ENCODE measurements at places on chromosomes 1 and 21.

GRCh38 chr1:246152986-246153431 lies 354.1 kb downstream of the SMYD3 start:
- DNase-seq: no peak

GRCh38 chr1:69700770-69701169 lies 133.0 kb downstream of the LRRC7 start:
- no peak for DNase-seq

DNA sequence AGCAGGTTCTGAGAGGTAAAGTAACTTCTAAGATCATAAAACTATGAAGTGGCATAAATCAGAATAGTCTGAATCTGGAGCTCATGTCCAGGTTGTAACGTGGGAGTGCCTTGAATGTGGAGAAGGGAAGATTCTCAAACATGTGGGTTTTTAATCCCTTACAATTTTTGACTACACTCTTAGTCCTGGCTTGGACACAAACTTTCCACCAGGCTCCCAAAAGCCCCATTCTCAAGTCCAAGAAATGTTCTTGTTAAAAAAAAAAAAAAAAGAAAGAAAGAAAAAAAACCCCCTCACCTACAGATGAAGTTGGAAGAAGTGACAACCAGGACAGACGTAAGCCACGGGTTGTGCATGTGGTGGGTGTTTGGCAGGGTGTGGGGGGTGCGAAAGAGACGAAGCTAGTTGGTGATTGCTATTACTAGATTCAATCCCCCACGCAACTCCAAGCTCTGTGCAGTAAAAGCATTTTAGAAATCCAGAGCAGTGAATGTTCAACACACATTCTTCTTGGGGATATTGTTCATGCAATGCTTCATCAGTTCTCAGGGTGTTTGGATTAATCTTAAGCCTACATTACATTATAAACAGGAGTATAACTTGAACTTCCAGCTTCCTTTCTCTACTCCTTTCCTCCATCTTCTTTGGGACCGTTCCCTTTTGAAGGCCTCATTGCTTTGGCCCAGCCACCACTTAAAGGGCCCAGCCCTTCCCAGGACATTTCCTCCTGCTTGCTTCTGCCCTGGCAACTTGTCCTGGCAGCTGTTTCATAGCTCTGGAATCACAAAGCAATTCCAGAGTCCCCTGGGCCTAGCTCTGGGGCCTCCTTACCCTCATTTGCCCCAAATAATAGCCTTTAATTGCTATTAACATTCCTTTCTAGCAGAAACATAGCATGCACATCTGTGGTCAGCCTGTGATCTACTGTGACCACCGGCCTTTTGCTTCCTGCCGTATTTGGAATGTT lies 41.8 kb downstream of the PHC2 start:
- no peak for DNase-seq

DNA sequence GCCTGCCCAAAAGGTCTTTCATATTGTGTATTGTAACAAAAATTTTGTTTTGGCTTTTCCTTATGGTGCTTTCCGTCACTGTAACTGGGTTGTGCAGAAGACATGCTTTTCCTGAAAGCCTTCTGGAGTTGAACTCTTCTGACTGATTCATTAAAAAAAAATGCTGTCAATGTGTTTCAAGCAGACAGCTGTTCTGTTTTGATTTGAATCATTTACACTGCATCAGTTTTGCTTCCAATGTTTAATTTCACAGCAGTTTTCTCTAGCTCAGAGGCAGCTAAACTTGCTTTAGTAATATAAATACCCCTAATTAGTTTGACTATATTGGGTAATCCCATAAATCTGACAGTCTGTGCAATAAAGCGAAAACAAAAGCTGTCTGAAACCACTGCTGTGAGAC lies 7.9 kb downstream of the UTP11 start:
- no peak for DNase-seq

- DNase-seq: no peak
These were observed 108.7 kb upstream of the RNPC3 start for GRCh38 chr1:103416681-103417286.

GRCh38 chr1:44021156-44021555 lies 10.1 kb downstream of the SLC6A9 start:
- DNase-seq: no peak

DNA sequence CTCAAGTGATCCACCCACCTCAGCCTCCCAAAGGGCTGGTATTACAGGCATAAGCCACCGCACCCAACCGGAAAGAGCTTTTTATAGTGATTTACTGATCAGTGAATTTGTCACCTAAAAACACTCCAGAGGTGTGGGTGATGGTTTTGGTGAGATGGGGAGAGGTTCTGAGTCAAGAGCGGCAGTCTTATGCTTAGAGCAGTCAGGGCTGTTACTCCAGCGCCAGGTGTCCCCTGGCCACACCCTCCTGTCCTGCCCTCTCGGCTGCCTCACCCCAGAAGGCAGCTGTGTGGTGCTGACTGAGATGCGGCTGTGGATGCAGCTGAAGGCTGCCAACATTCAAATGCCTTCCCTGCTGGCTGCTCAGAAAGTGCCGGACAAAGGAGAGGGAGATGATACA lies 94.5 kb upstream of the LPGAT1 start:
- DNase-seq: no peak

GRCh38 chr1:98048244-98048643 lies 127.4 kb upstream of the DPYD start:
- DNase-seq: peak; percentile 70

DNA sequence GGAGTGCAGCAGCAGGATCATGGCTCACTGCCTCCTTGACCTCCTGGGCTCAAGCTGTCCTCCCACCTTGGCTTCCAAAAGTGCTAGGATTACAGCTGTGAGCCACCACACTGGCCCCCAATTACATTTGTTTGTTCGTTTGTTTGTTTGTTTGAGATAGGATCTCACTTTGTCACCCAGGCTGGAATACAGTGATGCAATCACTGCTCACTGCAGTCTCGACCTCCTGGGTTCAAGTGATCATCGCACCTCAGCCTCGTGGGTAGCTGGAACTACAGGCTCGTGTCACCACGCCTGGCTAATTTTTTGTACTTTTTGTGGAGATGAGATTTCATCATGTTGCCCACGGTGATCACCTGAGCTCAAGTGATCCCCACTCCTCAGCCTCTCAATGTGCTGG lies 2.0 kb upstream of the VPS72 start:
- no peak for DNase-seq

GRCh38 chr21:34807881-34808568 lies 139.2 kb downstream of the CLIC6 start:
- DNase-seq: peak; percentile 67

GRCh38 chr1:74690909-74691308 lies 17.3 kb upstream of the ERICH3 start:
- DNase-seq: no peak

DNA sequence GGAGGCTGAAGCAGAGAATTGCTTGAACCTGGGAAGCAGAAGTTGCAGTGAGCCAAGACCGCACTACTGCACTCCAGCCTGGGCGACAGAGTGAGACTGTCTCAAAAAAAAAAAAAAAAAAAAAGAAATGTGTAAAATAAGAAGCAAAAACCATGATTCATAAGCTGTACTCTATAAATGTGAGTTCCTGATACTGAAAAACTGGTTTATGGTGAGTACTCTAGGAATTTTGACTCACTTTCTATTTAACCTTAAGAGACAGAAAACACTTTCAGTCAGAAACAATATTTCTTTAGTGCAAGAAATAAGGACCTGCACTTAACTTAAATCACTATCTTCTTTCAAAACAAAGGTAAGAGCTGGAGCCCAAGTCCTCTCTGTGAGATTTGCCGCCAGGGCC lies 19.9 kb upstream of the POU2F1 start:
- no peak for DNase-seq

DNA sequence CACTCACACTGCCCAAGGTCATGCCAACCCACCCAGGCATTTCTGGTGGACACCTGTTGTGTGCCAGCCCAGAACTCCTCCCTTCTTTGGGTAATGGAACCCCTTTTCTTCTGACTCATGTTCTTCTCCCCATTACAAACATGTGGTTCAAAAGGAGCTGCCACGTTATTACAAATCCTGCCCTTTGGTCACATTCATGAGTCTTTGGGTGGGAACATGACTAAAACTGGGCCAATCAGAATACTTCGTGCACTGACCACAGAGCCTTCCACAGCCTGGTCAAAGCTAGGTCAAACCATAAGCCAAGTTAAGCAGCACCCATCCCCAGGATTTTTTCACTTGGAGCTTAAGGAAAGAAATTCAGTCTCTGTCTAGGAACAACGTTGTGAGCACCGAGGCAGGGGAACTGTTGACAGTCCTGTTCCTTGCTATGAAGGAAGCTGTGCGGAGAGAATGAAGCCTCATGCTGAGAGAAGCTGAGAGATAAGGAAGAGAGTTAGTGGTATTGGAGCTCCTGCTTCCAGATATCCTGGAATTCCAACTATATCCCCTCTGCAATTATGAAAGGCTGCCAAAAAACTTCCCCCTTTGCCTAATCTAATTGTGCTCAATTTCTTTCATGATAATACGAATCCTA lies 46.8 kb upstream of the DIPK1A start:
- DNase-seq: no peak

Measured in activated naive CD8-positive, alpha-beta T cell treated with anti-CD3 and anti-CD28 coated beads for 36 hours (primary cell).